ENCODE measurements at places on chromosomes 6 and 20. TPM values are rescaled to one million over a fixed set of nuclear protein-coding genes. Genes with fewer than 3 reads are reported as not detected.

The RPP40 gene
- 2.4 TPM for total RNA-seq

The KCNS1 gene
- not detected for total RNA-seq

The STMND1 gene
- total RNA-seq: not detected

The PACSIN1 gene
- 13.6 TPM for total RNA-seq

The KIAA1755 gene
- total RNA-seq: 5.3 TPM

The KIFC1 gene
- total RNA-seq: 0.74 TPM

The PRSS35 gene
- 0.12 TPM for total RNA-seq

The ADAT2 gene
- 1.9 TPM for total RNA-seq

The CNKSR3 gene
- total RNA-seq: 20.6 TPM

The PRR18 gene
- not detected for total RNA-seq

The CALHM6 gene
- 1.2 TPM for total RNA-seq

The SLC22A2 gene
- not detected for total RNA-seq

The OPRL1 gene
- 0.27 TPM for total RNA-seq

The GPLD1 gene
- total RNA-seq: 1.1 TPM

The RRP36 gene
- total RNA-seq: 27.6 TPM

The HEY2 gene
- total RNA-seq: 66.8 TPM

The DNAH8 gene
- not detected for total RNA-seq

The CD83 gene
- total RNA-seq: 1.6 TPM

The BTNL2 gene
- total RNA-seq: not detected

The DUSP22 gene
- 50.4 TPM for total RNA-seq

The CASP8AP2 gene
- total RNA-seq: 14.4 TPM

The C20orf141 gene
- total RNA-seq: not detected

The CST1 gene
- not detected for total RNA-seq

The GFOD1 gene
- 33.7 TPM for total RNA-seq

The GATA5 gene
- total RNA-seq: 18.1 TPM

The FNDC1 gene
- 1.9 TPM for total RNA-seq

The SLC22A16 gene
- total RNA-seq: not detected

The TNNC2 gene
- not detected for total RNA-seq

The PDE10A gene
- total RNA-seq: 9.3 TPM

The SNPH gene
- 7.8 TPM for total RNA-seq

The C20orf144 gene
- total RNA-seq: not detected

The KHDC1L gene
- not detected for total RNA-seq

The TPX2 gene
- total RNA-seq: 0.72 TPM

The MRAP2 gene
- not detected for total RNA-seq

The NRSN1 gene
- not detected for total RNA-seq

The TREML2 gene
- not detected for total RNA-seq

The HLA-G gene
- total RNA-seq: not detected

The PTPRT gene
- 0.10 TPM for total RNA-seq

The PROKR2 gene
- not detected for total RNA-seq

The GNAS-AS1 gene
- total RNA-seq: 0.35 TPM

The IL20RA gene
- total RNA-seq: 7.2 TPM

The TRIM40 gene
- not detected for total RNA-seq

The SLC16A10 gene
- total RNA-seq: 20.8 TPM

The MYLK2 gene
- total RNA-seq: 0.10 TPM

The SLC17A9 gene
- total RNA-seq: 1.5 TPM

The TGM3 gene
- not detected for total RNA-seq

The HSPA1L gene
- 2.0 TPM for total RNA-seq

The LRRC1 gene
- 2.0 TPM for total RNA-seq

The SYNJ2 gene
- total RNA-seq: 14.7 TPM

The CGA gene
- 0.59 TPM for total RNA-seq

The TRAPPC3L gene
- total RNA-seq: 0.40 TPM

The MROH8 gene
- 4.4 TPM for total RNA-seq

The CDK5RAP1 gene
- total RNA-seq: 20.6 TPM

The SLC9A8 gene
- total RNA-seq: 4.4 TPM

The EYS gene
- total RNA-seq: not detected

The PKIB gene
- 0.35 TPM for total RNA-seq
